NB4 (cell line): ENCODE measurements at places on chromosomes 6 and 20.

DNA sequence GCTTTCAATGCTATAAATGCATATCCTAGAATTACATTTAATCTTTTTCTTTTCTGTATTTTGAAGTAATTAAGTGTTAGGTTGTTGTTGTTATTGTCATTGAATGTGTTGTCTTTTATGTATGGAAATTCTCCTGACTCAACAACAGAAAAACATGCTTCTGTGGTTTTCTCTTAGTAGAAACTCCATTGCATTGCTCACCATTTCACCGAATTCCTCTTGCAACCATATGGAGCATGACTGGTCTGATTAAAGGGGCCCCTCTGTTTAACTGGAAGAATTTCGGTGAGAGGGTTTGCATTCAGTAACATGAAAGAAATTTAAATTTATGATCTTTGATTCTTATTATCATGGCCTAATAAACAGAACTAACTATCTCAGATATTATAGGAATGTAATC, 454.3 kb upstream of the JARID2 start:
- no peak for DNase-seq

DNA sequence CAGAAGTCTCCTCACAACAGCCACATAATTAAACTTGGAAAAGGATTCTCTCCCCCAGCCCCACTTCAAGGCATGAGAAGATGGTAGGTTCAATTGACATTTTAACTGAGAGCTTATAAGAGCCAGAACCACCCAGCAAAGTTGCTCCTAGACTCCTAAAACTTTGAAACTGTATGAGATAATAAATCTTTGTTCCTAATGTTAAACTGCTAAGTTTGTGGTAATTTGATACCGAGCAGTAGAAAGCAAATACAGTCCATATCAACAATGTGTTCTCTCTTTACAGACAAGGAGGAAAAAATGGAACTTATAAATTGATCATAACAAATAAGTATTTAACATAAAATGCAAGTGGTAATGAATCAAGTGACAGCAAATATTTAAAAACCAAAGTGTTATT, 831.8 kb downstream of the MAFB start:
- DNase-seq: no peak

- DNase-seq: peak; percentile 31
Observed at GRCh38 chr6:161660666-161661571, 387.1 kb upstream of the AGPAT4 start.

- no peak for DNase-seq
Observed at GRCh38 chr20:50609438-50609989, 81.8 kb downstream of the RIPOR3 start.

DNA sequence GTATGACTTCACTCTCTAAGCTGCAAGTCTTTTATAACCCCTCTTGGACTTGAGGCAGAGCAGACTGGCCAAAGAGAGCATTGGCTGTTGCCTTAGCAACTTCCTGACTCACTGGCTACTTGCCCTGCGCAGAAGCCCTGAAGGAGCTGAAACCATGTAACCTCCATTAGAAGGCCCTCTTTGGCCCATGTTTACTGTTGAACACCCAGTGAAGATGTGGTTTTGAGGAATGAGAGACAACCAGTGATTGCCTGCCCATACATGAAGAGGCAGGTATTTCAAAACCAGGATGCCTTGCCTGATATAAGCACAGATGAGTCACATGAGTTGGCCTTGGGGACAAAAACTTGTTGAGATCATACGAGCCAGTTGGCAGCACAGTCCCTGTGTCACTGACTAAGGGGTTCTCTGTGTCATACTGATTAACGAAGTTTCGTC, 182.5 kb downstream of the EDN1 start:
- DNase-seq: no peak

GRCh38 chr6:118377711-118378414, 170.2 kb upstream of the PLN start:
- peak; percentile 7 for DNase-seq

- no peak for DNase-seq
Observed at GRCh38 chr6:25196464-25196863, 82.7 kb upstream of the CARMIL1 start.
